ENCODE measurements at places on chromosomes 7 and 10. TPM values are rescaled to one million over a fixed set of nuclear protein-coding genes. Genes with fewer than 3 reads are reported as not detected.
A peak's percentile ranks its signal among the peaks of the same experiment; 100 is the strongest.

The DPYSL4 gene
- polyA plus RNA-seq, result 9.7 TPM

DNA sequence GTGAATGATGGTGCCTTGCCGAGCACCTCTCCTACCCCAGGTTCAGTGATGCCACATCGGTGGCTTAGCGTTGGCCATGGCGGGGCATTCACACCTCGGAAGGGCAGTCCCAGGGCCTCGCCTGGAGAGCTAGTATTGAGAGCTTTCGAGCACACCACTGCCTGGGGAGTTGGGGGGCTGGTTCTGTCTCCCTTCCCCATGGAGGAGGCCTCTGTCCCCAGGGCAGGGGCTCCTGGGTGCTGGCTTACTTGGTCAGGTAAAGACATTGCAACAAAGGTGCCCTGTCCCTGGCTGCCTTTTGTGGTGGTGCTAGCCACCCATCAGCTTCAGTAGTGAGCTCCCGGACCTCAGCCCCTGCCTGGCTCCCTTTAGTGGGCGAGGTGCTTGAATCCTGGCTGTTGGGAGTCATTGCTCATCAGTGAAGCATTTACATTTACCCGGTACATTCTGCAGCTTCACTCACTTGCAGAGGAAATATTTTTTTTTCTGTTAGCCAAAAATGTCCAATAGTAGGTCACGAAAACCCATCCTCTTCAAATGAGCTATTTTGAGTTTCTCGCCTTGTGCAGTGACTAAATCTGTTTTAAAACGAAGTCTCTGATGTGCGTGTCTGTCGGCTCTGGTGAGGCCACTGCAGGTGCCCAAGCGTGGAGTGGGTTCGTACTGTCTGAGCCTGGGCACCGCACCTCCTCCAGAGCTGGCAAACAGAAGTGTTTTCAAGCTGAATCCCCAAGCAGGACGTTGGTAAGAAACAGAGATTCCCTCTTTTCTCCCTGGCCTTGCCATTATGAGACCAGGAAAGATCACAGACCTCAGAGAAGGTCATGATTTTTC is 95.5 kb downstream of the INPP5A start:
- no peak for DNase-seq

DNA sequence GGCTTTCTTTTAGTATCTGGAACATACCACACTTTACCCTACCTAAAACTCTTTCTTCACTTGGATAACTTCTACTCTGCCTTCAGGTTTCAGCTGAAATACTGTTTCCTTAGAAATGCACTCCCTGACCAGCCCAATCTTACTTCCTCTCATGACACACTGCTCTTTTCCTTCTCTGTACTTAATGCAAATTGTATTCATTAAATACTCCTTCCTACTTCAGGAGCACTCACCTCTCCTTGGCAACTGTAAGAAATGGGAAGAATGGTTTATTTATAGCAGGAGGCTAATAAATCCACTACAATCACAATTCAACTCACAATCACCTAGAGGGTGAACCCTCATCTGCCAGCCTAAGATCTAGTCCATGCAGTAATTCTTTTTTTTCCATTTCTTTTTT is 15.2 kb downstream of the ZCWPW1 start:
- no peak for DNase-seq

The ENO4 gene
- polyA plus RNA-seq, result 0.44 TPM

DNA sequence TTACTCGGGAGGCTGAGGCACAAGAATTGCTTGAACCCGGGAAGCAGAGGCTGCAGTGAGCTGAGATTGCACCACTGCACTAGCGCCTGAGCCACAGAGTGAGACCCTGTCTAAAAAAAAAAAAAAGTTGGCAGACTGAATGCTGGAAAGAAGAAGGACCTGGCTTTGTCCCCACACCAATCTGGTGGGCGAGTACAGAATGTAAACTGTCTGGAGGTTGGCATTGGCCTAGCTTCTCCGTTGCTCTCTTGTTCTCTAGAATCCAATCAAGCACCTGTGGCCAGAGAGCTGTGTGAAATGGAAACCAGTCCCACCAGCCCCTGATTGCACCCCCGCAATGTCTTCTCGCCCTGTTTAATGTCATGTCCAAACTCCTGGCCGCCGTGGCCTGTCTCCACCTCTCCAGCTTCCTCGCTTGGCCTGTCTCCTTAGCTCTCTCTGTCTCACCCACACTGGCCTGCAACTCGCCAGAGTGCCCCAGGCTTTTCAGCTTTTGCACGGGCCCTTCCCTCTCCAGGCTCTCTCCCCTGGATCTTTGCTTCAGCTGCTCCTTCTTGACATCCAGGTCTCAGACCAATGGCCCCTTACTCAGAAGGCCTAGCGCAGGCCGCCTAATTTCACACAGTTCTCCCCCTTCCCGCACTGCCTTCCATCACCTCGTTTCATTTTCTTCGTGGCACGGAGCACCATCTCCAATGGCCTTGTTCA is 670 bp upstream of the AGK start:
- DNase-seq, result peak; percentile 28

GRCh38 chr10:124605001-124605370 is 139.2 kb downstream of the FAM53B start:
- no peak for DNase-seq

The KIF11 gene
- polyA plus RNA-seq, result 22.1 TPM

GRCh38 chr7:42269161-42269560 is 32.2 kb upstream of the GLI3 start:
- DNase-seq, result no peak

The GSTO2 gene
- polyA plus RNA-seq, result 51.3 TPM

The SEMA3E gene
- polyA plus RNA-seq, result 15.7 TPM

DNA sequence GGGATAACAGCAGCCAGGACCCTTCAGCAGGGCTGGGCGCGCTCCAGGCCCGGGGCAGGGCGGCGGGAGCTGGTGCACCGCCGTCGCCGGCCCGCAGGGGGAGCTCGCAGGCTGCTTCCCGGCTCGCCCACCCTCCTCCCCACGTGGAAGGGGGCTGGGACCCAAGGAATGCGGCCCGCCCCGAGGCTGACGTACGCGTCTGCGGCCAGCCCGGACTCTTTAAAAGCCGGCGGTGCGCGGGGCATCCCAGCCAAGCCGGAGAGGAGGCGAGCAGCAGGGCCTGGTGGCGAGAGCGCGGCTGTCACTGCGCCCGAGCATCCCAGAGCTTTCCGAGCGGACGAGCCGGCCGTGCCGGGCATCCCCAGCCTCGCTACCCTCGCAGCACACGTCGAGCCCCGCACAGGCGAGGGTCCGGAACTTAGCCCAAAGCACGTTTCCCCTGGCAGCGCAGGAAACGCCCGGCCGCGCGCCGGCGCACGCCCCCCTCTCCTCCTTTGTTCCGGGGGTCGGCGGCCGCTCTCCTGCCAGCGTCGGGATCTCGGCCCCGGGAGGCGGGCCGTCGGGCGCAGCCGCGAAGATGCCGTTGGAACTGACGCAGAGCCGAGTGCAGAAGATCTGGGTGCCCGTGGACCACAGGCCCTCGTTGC is at the start of gene PFKFB3:
TSS of gene PFKFB3 (plus strand) at position 249 of the 647 bp plus-strand sequence. CDS start at position 578, 329 bp downstream.
- peak; percentile 97 for DNase-seq

The RBP4 gene
- polyA plus RNA-seq, result 0.79 TPM

- no peak for DNase-seq
Measured at GRCh38 chr10:61486738-61487396, 33.7 kb upstream of the TMEM26 start.

DNA sequence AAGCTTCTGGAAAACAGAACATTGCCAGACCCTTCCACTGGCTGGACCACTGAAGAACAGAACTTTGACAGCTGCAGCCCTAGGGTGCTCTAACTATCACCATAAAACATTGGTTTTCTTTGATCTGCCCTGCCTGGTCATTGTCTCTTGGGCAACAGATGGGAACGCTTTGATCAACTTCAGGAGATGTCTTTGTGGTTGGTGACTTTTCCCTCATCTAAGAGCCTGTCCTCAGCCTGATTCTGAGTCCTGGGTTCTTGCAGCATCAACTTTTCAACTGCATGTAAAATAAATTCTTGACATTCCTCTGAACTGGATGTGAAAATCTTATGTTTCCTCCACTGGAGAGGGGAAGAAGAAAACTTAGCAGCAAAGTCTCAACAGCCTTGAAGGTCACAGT is 53.1 kb upstream of the ZNRF2 start:
- DNase-seq, result no peak

DNA sequence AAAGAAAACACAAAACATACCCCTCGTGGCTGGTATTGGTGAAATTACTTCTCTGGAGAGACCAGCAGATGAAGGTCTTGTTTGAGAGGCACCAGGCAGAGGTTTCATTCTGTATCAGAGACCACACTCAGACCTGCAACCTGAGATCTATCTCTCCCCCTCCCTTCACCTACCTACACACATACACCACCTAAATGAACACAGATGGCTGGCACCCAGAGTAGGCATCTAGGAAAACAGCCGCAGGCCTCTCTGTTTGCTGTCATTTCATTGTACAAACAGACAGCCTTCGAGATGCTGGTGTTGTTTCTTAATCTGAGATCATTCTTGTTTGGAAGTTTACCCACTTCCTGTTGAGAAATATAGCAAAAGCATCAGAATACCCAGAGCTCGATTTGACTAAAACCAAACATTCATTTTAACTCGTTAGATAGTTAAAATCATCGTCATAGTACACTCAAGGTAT is 173.9 kb upstream of the SLC25A13 start:
- DNase-seq, result peak; percentile 5

The TCERG1L gene
- polyA plus RNA-seq, result 3.9 TPM

DNA sequence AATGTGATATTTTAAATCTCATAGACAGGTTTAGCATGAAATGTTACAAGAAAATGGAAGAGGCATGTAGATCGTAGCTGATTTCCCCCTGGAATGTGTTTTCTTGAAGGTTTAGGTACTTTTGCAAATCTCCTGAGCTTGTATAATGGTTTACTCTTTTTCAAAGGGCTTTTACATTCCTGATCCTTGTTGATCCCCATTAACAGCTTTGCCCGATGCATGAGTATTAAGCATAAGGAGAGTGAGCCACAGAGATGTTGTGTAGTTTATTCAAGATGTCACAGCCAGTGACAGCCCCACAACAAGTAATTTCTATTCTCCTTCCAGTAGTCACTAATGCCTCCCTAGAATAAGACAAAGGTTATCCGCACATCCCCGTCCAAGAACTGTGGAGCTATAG is 103.7 kb downstream of the SKIDA1 start:
- DNase-seq, result no peak

- DNase-seq, result peak; percentile 26
Measured at GRCh38 chr7:149474309-149475120, 13.7 kb upstream of the ZNF777 start.

DNA sequence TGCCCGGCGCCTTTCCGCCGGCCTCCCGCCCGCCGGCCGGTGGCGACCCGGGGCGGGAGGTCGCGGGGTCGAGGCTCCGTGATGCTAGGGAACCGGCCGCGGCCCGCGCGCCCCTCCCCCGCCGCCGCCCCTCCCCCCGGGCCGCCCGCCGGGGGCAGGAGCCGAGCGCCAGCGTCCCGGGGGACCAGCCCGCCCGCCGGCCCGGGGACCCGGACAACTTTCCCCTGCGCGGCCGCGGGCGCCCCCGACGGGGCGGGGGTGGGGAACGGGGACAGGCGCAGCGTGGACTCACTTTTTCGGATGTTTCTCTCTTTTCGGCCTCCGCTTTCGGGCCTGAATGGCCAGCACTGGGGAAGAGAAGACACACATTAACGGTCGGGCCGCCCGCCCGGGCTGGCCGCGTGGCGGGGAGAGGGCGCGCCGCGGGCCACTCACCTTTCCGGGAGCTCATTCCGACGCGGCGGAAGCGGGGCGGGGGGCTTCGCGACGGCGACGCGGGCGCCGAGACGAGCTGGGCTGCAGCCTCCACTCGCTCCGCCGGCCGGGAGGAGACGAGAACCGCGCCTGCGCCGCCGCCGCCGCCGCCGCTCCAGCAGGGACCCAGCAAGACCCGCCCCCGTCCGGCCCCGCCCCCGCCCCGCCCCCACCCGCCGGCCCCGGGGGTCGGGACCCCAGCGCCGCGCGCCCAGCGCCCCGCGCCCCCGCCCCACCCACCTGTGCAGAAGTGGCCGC is at the start of gene SRPK2:
TSS of gene SRPK2 (minus strand) at position 566 of the 732 bp plus-strand sequence.
- peak; percentile 82 for DNase-seq

The CAV1 gene
- 21.1 TPM for polyA plus RNA-seq

The IQUB gene
- 0.57 TPM for polyA plus RNA-seq

DNA sequence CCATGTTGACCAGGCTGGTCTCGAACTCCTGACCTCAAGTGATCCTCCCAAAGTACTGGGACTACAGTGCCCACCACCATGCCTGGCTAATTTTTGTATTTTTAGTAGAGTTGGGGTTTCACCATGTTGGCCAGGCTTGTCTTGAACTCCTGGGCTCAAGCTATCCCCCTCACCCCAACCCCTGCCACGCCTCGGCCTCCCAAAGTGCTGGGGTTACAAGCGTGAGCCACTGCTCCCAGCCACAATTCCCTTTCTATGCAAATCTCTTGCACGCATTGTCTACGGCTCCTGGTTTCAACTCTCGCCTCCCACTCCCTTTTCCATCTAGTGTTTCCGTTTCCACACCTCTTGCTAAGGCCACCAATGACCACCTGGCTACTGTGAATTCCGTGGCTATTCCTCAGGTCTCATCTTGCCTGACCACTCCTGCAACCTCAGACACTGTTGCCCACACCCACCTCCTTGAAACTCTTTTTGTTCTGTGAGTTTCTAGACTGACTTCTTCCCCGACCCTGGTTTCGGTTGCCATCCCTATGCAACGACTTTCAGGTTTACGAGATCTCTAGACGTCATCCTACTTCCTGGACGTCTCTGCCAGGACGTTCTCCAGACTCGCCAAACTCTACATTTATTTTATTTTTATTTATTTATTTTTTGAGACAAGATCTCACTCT is 3.4 kb downstream of the CLDN3 start:
- no peak for DNase-seq

DNA sequence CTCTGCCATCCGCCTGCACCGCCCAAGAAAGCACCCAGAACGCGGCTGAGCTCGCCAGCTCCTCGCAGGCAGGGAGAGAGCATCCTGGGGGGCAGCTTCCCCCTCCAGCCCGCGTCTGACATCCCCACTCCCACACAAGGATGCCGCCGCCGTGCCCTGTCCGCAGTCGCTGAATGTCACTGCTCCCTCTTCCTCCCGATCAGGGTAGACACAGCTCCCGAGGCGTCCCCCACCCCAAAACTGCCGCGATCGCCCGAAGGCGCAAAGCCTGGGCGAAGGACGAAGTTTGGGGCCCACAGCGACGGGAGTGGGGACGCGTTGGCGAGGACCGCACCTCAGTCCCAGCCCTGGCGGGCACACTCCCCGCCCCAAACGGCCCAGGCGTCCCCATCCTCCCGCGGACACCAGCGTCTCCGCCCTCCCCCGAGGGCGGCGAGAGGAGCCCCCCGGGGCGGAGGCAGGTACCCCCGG is 1.5 kb upstream of the KAT6B start:
- DNase-seq, result peak; percentile 57

The UNCX gene
- polyA plus RNA-seq, result not detected
